ENCODE measurements at places on chromosomes 11 and 22.

DNA sequence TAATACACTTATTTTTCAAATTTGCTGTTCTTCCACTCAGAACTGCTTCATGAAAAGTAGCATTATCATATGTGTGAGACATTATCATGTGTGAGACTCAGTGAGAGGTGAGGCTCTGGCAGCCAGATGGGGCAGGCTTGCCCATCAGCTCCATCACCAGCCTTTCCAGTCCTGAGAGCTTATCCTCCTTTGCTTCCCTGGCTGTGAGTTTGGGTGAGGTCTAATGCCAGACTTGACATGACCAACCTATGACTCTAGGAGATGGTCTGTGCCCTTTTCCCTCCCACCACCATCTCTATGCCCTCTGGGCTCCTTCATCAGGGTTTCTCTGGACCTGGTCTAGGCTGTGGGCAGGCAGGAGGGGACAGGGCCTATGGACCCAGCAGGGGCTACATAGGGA, 145.0 kb downstream of the KIRREL3 start:
- DNase-seq: no peak

GRCh38 chr11:120306519-120307242, 18.4 kb upstream of the TLCD5 start:
- peak; percentile 52 for DNase-seq

- DNase-seq: no peak
Observed at GRCh38 chr11:6632116-6633073, 13.2 kb upstream of the TPP1 start.

GRCh38 chr11:126477535-126478305, 122.2 kb downstream of the ST3GAL4 start:
- no peak for DNase-seq

- DNase-seq: no peak
Observed at GRCh38 chr11:7603031-7603781, 70.1 kb downstream of the CYB5R2 start.

DNA sequence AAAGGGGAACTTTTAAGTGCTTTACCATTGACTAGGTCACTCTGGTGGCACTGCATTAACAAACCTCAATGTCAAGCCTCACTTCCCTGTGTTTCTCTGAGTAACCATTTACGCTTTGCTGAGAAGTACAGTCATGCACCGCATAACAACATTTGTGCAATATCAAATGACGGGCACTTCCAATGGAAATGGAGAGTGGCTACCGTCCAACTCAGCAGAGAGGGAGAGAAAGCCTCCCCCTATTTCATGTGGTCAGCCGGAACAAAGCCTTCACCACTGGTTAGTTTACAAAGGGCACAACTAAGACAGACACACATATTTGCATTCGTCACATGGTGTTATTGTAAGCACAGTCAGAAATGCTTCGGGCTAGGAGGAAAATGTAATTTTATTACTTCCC, 117.3 kb downstream of the RASSF10 start:
- no peak for DNase-seq

DNA sequence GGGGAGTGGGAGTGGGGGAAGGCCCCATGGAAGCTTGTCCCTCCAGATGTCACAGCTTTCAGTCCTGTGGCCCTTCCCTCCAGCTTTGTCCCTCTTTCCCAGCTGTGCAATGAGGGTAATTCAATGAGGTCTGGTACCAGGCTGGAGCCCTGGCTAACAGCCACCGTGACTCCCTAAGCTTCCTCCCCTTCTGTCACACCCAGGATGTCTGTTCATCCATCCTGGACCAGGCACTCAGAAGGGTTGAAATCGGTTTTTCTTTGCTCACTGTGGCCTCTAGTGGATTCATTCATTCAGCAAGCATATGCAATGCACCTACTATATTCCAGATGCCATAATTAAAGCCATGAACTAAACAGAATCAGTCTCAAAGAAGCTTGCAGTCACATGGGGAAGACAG, 38.7 kb downstream of the SYT13 start:
- no peak for DNase-seq

DNA sequence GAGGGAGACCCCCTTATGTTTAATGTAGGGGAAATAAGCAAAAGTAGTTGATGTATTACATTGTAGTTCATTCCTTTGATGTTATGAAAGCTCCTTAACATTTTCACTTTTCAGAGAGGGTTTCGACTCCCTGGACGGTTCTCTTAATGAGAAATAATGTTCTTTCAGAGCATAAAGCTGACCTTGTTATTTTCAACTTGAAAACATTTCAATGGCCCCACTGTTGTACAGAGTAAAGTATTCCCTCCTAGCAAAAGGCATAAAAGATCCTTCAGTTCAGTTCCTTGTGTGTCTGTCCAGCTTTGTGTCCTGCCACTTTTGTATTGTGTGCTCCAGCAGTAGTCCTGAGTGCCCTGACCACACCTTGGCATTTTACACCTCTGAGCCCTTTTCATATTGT, 63.9 kb downstream of the UVRAG start:
- no peak for DNase-seq

GRCh38 chr22:19977296-19978243, 36.0 kb upstream of the TXNRD2 start:
- no peak for DNase-seq

- no peak for DNase-seq
Observed at GRCh38 chr11:75440960-75441803, 8.2 kb upstream of the KLHL35 start.

GRCh38 chr11:64814712-64815187, 4.4 kb upstream of the MEN1 start:
- no peak for DNase-seq

GRCh38 chr11:128667873-128668272, 26.0 kb upstream of the FLI1 start:
- no peak for DNase-seq
